ENCODE measurements at places on chromosomes 16 and 17.

DNA sequence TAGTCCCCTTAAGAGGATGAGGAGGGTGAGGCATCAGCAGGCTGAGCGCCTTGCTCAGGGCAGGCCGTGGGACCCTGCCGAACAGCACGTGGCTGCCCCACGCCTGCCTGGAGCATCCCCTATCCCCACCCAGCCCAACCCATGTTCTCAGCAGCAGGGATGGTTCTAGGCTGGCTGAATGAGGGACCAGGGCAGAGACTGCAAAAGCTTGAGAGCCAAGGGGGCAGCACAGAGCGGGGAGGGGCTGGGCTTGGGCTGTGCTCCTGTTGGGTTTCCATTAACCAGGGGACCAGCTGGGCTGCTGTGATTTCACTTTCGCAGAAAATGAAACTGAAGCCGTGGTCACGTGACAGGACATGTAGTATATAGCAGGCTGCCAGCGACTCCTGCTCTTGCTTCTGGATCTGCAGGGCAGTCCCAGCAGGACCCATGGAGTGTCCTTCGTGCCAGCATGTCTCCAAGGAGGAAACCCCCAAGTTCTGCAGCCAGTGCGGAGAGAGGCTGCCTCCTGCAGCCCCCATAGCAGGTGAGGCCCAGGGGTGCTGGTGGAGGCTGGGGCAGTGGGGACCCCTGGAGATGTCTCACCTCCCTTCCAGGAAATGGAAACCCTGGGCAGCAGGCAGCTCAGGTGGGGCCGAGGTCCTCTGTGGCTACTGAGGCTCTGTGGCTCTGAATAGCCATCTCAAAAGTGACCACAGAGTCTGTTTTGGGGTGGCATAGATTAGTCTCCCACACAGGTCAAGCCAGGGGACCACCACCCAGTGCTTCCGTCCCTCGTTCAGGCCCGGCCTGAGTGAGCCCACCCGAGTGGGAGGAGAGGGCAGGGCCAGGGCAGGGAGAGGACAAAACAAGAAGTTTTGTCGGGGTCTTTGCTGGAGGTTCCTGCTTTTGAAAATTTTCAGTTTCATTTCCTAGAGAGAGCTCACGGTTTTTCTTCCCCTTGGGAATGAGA is 2.9 kb downstream of the RNF213 start:
- DNase-seq = peak; percentile 54

DNA sequence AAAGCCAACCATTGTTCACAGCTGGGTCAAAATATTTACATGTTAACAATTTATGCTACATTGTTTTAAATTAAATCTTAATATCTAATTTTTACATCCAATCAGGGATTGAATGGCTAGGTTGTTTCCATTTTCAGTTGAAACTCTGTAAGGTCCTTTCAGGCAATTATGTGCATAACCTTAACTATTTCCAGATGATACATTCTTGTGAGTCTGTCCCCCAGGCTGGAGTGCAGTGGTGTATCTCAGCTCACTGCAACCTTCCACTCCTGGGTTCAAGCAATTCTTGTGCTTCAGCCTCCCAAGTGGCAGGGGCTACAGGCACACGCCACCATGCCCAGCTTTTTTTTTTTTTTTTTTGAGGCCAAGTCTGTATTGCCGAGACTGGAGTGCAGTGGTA is 10.4 kb downstream of the CDC42EP4 start:
- no peak for DNase-seq

- DNase-seq = no peak
Observed at GRCh38 chr16:57051696-57052228, 40.6 kb upstream of the CPNE2 start.

DNA sequence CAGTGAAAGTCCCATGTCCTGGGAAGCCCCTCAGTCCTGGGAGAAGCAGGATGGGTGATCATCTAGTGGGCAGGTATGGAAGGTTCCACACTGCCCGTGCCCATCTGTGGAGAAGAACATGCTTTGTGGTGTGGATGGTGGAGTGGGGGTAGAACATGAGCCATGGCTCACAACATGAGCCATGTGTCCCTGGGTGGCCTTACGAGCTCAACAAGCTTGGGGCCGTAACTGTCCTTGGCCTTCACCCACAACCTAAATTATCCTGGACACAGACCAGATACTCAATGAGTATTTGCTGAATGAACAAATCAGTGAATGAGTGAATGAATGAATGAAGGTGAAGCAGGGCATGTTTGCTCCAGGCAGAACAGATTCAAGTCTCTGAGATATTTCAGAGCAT is 13.5 kb downstream of the SOX8 start:
- DNase-seq = no peak

- no peak for DNase-seq
Observed at GRCh38 chr17:47698749-47699535, 5.0 kb downstream of the TBKBP1 start.

Measured in NCI-H1436 treated with DMSO at 0.1 percent for 48 hours (cell line).